COR-L47 (cell line): ENCODE measurements at places on chromosomes 4 and X.
A peak's percentile ranks its signal among the peaks of the same experiment; 100 is the strongest.

DNA sequence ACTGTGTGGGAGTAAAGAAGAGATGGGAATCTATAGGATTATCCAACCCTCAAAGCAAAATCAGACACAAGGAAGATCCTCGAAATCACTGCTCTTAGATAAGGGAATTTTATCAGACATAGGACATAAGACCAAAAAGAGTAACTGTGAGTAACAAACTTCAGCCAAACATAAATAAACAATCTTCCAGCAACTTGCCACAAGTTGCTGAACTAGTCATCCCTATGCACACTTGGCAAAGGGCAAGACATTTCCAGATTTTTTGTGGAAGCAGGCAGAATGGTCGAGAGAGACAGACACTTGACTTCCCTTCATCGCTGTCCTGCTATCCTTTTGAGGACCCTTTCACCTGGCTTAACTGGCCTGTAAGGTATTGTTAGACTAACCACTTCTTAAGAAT is 89.6 kb downstream of the KCNIP4 start:
- no peak for DNase-seq

DNA sequence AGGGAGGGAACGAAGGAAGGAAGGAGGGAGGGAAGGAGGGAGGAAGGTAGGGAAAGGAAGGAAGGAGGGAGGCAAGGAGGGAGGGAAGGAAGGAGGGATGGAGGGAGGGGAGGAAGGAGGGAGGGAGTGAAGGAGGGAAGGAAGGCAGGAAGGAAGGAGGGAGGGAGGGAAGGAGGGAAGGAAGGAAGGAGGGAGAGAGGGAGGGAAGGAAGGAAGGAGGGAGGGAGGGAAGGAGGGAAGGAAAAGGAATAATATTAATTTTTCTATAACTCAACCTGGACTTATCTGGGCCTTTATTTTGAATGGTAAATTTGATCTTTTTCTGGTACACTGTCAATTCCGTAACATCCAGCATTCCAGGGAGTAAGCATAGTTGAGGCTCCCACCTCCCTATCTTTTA is 244.2 kb downstream of the SPRY1 start:
- no peak for DNase-seq

GRCh38 chr4:2824836-2825381 is 18.7 kb upstream of the ADD1 start:
- DNase-seq, result no peak

DNA sequence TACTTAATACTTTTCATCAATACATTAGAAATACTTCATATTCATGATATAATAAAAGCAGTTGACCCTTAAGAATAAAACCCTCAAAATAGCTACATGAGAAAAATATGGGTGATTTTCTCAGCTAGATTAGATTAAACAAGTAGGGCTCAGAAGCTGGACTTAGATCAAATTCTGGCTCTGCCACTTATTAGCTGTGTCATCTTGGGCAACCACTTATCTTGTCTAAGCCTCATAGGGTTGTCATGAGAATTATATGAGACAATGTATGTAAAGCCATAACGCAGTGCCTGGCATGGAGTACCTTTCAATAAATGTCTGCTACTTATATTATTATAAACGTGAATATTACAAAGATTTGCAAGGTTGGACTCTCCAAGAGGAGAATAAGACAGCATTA is 84.3 kb upstream of the PGRMC2 start:
- DNase-seq, result no peak

DNA sequence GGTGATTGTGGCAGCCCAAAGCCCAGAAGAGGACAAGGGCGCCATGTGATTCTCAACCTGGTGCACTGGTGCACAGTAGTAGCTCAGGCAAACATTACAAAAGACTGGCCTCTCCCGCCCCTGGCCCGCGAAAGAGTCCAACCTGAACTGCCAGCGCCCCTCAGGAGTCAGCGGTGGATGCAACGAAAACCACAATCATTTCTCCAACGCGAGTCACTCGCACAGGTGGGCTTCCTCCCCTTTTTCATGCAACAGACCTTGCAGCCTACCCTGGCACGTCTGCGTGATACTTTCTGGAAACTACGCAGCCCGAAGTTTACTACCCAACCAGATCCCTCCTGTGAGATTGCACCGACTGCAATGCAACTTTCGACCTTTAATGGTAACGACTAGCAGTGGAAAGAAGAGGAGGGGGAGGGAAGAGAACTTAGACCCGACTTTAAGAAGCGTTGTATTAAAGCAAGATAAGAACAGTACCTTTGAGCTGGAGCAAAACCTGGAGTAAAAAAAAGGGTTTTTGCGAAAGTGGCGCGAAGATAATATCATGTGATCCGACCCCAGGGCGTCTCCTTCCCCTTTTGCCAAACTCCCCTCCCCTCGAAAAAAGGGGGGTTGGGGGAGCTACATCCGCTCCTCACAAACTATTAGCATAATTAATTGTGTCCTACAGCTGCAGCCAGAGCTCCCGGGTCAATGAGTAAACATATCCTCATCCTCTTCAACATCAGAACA is 63.3 kb upstream of the CCDC160 start:
- no peak for DNase-seq

DNA sequence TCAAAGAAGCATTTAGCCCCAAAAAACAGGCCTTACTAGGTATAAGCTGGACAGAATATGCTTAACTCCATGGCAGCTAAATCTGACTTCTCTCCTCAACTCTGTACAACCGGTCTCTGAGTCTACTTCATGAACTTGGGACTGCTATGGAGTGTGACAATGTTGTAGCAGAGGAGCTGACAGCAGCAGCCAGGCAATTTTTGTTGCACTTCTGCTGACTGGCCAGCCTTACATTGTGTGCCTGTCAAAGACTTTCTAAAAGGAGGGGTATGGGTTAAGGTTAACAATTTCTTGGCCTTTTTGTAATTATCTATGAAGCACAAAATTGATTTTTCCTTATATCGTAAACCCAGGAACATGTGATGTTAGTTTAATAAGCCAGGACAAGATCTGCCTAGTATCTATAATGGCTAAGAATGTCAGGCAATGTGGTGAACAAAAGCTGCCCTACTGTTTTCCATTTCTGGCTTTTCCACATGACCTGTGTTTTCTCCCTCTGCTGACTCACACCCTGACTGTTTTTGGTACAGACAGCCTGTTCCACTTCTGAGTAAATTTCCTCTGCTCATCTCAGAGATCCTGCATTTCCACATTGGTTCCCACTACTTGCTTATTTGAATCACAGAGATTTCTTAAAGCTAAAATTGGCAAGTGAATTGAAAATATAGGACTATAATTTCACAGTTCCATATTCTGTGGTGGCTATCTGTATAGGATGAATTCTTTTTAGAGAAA is 9.3 kb downstream of the NOX1 start:
- no peak for DNase-seq

DNA sequence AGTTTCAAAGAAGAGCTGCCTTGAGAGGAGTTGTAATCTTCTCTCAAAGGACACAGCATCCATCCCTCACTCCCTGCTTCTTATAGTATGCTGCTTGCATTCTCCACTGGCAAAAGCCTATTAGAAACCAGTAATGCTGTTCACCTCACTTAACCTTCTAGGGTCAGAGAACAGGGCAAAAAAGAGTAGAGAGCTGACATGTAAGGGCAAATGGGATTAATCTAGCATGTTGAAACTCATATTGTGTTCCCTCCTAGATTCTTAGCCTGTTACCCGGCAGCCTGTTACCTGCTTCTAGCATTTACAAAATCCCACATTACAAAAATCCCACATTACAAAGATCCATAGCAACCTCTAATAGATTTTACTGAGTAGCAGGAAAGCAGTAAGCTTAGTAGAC is 244.7 kb downstream of the SLC7A11 start:
- no peak for DNase-seq

DNA sequence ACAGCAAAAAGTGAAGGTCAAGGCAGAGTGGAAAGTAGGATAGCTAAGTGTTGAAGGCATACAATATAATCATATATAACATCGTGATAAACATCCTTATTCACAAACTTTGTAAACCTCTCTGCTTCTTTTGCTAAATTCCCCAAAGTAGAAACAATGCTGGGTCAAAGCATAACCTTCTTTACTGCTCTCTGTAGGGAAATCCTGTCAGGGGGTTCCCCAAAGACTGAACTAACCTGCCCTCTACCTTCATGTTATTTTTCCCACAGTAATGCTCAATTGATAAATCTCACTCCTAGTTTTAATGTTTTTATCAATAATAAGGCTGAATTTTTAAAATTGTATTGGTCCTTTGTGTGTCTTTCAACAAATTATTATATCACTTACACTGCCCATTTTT is 55.7 kb downstream of the DCHS2 start:
- DNase-seq, result no peak

- DNase-seq, result no peak
These were observed 2.4 kb upstream of the AFAP1 start for GRCh38 chr4:7941965-7942496.

DNA sequence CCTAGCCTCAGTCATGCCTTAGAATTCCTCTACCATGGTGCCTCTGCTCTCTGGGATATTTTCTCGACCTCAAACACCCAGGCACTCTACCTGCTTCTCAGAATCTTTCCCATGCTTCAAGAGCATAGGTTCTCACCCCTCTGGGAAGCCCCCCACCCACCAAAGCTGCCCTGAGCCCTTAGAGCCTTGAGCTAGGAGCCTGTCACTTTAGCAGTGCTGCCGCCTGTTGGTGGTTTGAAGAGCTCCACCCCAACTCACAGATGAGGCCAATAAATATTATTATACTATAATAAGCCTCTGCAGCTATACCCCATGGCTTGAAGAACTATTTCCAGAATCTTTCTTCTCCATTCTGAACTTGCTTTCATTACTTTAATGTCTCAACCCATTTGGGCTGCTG is 109.7 kb downstream of the RTL5 start:
- no peak for DNase-seq

GRCh38 chrX:4547213-4547836 is 833.9 kb upstream of the PRKX start:
- DNase-seq, result peak; percentile 2

- DNase-seq, result no peak
These were observed 176.2 kb upstream of the LNX1 start for GRCh38 chr4:53767482-53767881.

GRCh38 chr4:48518143-48518542 is 28.1 kb downstream of the ZAR1 start:
- DNase-seq, result no peak

DNA sequence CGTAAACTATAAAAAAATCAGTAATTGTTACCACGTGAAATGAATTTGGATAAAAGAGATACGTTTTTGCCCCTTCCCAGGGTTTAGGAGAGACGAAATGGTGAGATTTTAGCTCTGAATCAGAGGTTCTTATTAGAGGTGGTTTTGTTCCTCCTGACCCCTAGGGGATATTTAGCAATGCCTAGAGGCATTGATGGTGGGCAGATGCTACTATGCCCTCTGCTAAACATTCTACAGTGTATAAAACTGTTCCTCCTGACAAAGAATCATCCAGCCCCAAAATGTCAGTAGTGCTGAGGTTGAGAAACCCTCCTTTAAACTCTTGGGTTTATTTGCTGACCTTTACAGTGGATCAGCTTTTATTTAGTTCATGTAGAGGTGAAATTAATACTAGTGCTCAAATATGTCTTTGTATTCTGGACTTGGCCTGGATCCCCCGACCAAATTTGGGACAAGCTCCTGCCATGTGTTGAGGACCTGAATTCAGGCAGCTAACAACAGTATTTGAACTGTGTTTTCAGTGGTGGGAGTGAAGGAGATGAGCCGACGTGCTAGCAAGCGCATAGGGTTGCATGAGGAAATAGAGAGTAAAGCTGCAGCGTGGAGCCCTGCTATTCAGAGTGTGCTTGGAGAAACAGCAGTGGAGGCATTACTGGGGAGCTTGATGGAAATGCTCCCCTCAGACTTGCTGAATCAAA is 126.1 kb downstream of the PTTG2 start:
- no peak for DNase-seq

DNA sequence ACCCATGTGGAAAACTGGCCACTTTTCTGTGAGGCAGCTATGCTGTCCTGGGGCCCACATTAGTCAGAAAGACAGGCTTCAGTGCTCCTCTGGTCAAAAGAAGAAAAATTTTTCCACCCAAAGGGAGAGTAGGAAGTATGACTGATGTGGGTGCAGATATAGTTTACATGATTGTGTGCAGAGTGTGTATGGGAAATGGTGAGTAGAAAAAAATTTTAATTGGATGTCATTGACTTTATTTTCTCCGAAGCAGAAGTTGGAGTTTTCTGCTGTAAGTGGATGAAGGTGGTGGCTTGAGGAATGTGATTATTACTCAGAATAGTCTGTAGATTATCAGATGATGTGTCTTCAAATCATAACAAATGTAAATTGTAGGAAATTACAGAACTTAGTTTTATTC is 241.5 kb upstream of the IGFBP7 start:
- DNase-seq, result no peak

DNA sequence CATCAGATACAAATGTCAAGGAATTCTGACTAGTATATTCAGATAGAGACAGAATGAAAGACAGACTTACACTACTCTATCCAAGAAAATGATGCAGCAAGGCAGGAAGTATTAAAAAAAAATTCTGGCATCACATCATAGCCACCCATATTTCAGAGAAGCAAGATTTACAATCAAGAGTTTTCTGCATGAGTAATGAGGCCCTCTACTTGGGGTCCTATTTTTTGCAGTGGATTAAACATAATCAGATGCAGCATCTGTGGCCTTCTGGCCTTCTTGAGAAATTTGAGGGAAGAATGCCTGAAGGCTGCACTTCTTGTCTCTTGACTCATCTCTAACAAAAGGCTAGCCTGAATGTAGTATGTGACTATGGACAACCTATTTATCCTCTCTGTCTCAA is 48.2 kb upstream of the SLIT2 start:
- DNase-seq, result no peak

GRCh38 chr4:41512596-41512995 is 25.4 kb upstream of the LIMCH1 start:
- DNase-seq, result no peak

DNA sequence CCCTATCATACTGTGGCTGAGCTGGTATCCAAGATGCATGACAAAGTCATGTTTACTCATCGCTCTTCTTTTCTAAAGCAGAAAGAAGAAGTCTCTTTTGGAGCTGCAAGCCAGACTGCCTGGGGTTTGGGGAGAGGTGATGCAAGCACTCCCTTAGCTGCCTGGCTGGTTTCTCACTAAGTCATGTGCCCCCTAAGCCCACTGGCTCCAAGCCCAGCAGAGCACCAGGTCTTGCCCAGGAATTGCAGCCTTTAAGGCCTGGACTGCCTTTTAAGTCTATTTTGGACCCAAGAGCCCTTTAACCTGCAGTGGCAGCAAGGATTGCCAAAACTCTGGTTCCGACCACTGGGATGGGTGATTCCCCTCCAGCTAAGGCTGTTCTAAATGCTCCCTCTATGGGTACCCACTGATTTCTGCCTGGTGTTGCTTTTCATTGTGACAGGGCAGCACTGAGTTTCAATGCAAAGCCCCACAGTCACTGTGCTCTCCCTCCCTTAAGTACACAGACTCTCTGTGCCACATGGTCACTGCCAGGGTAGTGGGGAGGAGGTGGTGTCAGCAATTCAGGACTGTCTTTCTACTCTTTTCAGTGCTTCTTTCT is 548.6 kb downstream of the TLL1 start:
- DNase-seq, result no peak

DNA sequence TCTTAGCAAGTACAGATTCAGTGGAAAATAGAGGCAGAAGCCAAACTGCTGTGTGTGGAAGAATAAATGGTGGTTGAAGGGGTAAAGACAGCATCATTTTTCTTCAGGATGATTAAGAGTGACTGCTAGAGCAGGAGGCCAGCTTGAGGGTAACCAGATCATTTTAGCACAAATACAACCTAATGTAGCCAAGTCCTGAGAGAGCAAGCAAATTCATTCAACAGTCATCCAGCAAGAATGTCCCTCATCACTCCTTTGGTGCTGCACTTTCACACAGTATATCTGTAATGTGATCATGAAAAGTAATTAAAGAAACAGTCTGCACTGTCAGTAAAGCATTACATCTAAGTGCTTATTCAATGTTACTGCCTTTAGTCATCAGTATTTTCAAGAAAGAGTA is 44.8 kb downstream of the NPFFR2 start:
- DNase-seq, result no peak
